ENCODE measurements at places on chromosomes 6 and 20.

DNA sequence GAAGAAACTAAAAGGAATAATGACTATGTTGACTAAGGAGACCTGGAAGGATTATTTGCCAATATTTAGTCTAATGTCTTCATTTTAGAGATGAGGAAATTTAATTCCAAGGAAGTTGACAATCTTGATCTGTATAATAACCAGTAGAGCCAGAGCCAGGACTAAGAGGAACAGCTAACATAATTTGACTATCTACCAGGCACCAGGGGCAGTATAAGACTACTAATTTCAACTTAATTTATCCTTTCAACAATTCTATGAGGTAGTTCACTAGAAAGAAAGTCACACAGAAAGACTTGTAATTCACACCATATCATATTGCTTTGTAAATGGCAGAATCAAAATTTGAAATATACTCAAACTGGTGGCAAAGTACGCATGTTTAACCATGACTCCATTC lies 273.0 kb upstream of the STXBP5 start:
- no peak for DNase-seq

DNA sequence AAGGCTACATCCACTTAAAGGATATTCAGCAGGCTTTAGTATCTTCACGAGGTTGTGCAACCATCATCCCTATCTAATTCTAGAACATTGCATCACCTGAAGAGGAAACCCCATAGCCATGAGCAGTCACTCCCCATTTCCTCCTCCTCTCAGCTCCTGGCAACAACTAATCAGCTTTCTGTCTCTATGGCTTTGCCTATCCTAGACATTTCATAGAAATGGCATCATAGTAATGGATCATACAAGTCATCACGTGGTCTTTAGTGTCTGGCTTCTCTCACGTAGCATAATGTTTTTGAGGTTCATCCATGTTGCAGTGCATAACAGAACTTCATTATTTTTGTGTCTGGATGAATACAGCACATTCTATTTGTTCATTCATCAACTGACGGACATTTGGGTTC lies 20.5 kb downstream of the SNAI1 start:
- peak; percentile 87 for DNase-seq

GRCh38 chr6:134466771-134467525 lies 149.0 kb upstream of the SGK1 start:
- peak; percentile 24 for DNase-seq

GRCh38 chr6:53458105-53458866 lies 86.6 kb downstream of the GCLC start:
- DNase-seq, result no peak

DNA sequence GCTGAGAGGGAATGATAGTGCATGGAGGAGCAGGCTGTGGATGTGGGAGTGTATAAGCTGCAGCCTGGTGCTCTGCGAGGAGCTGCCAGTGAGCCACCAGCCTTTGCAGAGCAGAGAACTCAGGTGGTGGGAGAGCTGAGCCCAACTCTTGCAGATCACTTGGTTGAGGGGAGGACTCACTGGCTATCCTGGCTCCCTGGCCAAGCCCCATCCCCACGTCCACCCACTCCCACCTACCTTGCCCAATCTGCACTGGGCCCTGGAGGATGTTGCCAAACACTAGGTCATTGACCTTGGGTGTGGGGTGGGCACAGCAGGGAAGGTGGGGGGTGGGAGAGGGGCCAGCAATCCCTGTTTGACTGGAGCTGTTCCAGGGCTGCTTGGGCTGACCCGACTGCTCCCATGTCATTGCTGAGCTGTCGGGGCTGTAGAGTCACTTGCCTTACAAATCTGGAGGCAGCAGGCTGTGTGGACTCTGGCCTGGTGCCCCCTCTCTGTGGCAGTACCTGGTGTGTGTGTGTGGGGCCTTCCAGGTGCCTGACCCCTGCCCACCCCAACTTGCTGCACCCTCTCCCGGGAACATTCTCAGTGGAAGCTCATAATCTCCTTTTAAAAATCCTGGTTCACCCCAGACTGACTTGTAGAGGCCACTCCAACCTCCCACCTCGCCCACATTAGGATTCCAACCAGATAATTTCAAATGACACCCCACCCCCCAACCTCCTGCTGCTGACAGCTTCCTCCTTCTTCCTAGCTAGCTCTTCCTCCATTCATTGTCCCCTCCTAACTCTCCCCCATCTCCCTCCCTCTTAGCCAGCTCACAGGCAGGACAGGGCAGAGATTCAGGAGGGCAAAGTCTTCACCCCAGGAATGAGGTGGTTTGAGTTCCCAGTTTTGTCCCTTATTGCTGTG lies 162.3 kb downstream of the MRPL14 start:
- no peak for DNase-seq

DNA sequence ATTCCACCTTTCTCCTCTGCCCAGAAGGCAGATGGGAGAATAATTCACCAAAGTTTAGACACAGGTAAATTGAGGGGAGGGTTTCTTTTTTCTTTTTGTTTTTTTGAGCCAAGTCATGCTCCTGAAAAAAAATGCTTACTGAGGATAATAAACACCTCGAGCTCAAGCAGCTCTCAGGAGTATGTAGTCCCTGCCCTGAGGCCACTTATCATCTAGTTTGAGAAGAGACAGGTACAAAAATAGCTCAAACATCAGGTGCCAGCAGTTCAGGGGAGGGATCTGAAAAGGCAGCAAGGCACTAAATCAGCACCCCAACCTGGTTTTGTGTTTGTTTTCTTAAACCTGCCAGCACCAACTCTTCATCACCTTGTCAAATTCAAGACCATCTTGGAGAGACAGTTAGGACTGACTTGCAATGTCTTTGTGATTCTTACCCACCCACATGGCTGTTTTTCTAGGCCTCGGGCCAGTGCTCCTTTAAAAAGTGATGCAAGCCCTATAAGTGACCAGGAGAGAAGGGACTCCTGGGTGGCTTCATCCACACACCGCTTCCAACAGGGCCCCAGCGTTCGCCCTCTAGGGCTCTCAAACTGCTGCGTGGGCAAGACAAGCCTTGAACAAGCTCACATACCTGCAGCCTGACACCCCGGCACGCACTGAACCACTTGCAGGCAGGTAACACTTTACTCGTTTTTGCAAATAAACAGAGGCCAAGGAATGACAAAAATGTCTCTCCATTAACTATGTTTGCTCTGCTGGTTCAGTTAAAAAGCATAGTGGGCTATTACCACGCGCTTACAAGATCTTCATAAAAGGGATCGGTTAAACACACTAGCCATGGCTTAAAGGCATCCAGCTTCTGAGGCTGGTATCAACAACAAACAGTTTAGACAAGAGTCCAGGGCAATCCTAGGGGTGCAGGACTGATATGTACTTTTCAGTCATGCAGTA lies 13.9 kb downstream of the JAG1 start:
- DNase-seq, result no peak

GRCh38 chr6:148414836-148415235 lies 72.2 kb downstream of the SASH1 start:
- peak; percentile 85 for DNase-seq

DNA sequence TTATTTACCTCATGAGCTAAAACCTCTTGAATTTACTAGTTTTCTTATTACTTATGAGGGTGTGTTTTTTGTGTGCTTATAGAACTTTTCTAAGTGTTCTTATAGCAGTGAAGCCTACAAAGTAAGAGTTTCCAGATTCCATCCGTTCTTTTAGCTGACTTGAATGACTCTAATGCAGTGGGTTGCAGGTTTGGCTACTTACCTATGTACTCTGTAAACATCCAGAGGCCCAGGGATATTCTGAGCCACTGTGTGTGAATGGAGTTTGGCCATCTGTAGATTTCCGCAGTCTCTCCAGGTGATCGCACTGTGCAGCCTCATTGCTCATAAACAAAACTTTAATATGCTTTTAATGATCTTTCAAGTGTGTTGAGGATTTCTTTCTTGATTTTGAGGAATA lies 157.8 kb downstream of the MYO6 start:
- no peak for DNase-seq

DNA sequence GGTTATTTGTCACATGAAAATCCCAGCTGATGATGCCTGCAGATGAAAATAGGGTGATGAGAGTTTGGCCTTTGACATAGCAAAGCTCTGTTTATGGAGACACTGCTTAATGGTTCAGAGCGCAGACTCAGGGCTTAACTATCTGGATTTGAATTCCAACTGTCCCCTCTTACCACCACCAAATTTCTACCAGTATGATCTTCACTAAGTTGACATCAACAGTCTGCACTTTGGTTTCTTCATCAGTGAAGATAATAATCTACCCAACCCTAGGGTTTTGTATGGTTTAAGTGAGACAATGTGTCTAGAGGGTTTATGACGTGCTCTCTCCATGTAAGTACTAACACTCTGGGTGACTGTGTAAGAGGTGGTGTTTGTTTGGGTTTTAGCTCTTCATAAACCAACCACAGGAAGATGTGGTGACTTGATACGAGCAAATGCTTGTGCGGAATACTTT lies 151.4 kb upstream of the TNFAIP3 start:
- DNase-seq, result peak; percentile 34

DNA sequence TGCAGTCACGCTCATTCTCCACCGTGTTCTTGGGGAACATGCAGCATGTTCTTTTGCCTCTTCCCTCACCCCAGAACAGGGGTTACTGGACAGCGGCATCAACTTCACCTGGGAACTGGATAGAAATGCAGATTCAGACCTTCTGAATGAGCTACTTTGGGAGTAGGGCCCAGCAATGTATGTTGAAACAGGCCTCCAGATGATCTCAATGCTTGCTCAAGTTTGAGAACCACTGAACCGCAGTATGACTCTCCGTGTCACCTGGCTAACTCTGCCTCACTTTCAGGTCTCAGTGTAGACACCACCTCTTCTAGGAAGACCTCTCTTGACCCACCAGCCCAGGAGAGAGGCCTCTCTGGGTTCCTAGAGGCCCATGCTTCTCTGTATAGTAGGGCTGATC lies 4.9 kb downstream of the TRIB3 start:
- DNase-seq, result no peak

- no peak for DNase-seq
Observed at GRCh38 chr6:137488150-137489045, 5.8 kb downstream of the OLIG3 start.

- DNase-seq, result no peak
Observed at GRCh38 chr20:63765902-63766301, 26.3 kb downstream of the SLC2A4RG start.

DNA sequence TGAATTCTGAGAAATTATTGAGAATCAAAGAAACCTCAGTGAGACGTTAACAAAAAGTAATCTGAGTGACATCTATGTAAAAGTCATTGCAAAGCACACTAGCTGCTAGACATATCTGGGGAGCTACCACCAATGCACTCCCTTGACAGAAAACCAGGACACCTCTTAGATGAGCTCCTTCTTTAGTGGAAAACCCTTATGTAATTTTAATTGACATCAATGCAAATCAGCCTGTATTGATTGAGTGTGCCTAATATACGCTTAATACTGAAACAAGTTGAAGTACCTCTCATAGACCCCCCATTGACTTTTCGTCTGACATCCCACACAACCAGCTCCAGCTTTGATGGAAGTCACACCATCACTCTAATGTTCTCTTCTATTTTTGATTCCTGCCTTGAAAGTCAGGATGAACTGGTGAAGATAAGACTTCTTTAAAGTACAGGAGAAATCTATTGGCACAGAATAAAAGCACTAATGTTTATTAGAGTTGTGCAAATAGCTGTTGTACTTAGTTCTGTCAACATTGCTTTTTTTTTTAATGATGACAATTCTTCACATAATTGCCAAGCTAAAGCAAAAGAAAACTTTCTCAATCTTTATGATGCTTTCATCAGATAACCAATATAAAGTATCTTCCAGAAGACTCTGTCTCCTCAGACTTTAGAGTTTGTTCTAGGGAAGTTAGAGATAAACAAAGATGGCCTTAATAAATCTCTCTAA lies 98.0 kb upstream of the FAM8A1 start:
- no peak for DNase-seq

GRCh38 chr6:111228094-111228493 lies 140.8 kb downstream of the SLC16A10 start:
- DNase-seq, result peak; percentile 12

DNA sequence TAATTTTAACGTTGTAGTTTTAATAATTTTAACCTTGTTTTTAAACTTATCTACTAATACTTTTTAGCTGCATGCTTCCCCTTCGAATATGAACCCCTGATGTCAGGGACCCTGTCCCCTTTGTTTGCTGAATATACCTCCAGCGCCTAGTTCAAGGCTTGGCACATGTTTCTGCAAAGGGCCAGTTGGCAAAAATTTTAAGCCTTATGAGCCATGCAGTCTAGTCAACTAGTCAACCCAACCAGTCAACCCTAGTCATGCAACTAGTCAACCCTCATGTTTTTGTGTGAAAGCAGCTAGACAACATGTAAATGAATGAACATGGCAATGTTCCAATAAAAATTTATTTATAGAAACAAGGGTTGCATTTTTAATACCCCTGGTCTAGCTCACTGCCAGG lies 119.8 kb downstream of the BCAS1 start:
- DNase-seq, result no peak

- DNase-seq, result no peak
Observed at GRCh38 chr20:59031564-59032022, 542 bp downstream of the ATP5F1E start.

GRCh38 chr6:68211242-68211795 lies 423.8 kb upstream of the ADGRB3 start:
- no peak for DNase-seq

Data from AG10803 (cell line).